Activated T-cell treated with anti-CD3 and anti-CD28 coated beads for 24 hours (primary cell): ENCODE measurements at places on chromosomes 12 and 14.

- DNase-seq, result no peak
Observed at GRCh38 chr14:61391119-61391518, 69.7 kb downstream of the PRKCH start.

DNA sequence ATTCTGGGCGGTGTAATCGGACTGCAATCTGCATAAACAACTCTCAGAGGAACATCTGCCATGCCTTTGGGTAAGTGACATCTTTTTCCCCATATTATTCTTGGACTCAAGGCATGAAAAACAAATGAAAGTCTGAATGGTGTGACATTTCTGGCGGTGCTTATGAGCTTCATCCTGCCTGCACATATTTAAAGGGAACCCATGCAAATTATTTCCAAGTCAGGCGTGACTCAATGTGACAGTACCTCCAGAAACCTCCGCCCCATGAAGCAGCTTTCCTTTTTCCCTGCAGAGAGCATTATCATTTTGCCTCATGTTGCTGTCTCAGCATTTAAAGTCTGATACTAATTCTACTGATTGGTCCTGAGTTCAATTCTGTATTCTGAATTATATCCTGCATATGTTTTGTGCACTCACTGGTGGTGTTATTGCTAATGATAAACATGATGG lies 585.4 kb downstream of the SNAPC1 start:
- no peak for DNase-seq

- DNase-seq, result no peak
Observed at GRCh38 chr14:100589071-100589759, 2.0 kb upstream of the BEGAIN start.

GRCh38 chr14:57326253-57326652 lies 57.5 kb downstream of the AP5M1 start:
- DNase-seq, result no peak

- DNase-seq, result no peak
Observed at GRCh38 chr14:102768223-102769048, 8.8 kb upstream of the TRAF3 start.

DNA sequence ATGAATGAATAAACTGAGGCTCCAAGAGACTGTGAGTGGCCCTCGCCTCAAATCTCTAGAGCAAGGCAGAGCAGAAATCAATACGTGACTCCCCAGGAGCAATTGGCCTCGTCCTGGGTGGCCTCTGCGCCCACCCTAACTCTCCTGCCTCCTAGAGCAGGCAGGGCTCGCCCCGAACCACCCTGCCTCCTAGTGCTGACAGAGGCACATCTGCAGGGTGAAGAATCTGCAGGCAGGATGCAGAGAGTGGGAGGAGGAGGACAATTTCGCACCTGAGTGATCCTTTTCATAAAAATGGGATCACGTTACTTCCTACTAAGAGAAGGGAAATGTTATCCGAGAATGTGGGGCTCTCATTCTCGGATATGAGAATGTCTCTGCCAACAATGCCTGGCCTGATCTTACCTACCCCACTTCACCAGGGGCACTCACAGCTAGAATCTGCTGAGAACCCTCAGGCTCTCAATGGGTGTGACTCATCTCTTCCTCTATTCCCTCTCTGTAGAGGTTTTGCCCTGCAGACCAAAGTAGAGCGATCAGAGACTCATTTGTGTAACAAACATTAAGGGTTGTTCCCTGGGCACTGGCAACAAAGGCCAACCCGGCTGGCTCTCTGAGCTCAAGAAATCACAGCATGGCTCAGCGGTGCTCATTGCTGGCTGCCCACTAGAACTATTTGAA lies 61.7 kb upstream of the BCL2L14 start:
- DNase-seq, result no peak

- DNase-seq, result no peak
Observed at GRCh38 chr12:24039113-24039525, 89.6 kb upstream of the SOX5 start.

DNA sequence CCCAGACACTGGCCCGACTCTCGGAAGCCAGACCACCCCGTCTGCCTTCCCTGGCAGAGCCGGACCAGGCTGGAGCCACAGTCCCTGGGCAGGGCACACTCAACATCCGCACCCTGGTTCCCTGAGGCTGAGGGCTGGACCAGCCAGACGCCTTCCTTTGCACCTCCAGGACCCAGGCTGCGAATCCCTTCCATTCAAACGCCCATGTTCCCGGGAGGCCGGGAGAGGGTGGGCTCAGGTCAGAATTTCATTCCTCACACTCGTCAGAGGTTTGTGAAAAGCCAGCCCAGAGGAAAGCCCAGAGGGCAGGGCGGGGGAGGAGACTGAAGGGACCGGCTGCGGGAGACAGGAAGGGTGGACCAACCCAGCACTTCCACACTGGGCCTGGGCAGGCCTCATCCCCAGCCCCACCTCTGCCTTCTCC lies 58.7 kb downstream of the LRRC74A start:
- DNase-seq, result no peak

- no peak for DNase-seq
Observed at GRCh38 chr14:105120056-105120455, 48.5 kb downstream of the JAG2 start.

- no peak for DNase-seq
Observed at GRCh38 chr12:95877622-95878021, 18.9 kb downstream of the SNRPF start.

DNA sequence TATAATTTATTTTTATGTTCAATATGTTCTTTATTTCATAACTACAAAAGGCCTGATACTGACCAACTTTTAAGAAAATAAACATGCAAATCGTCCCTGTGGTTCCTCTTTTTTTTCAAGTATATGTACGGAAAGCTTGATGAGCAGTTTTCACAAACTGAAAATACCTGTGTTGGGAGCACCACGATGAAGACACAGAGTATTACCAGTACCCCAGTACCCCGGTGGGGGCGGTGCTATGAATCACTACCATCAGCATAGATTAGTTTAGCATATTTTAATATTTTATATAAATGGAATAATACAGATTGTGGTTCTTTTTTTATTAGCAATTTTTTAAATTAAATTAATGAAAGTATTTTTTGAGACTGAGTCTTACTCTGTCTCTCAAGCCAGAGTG lies 7.0 kb downstream of the B4GALNT3 start:
- DNase-seq, result no peak

GRCh38 chr12:95215949-95216348 lies 1.3 kb downstream of the FGD6 start:
- DNase-seq, result no peak

- DNase-seq, result no peak
Observed at GRCh38 chr14:72318648-72319047, 386.4 kb downstream of the RGS6 start.

GRCh38 chr14:37057776-37058175 lies 114.6 kb downstream of the SLC25A21 start:
- no peak for DNase-seq

DNA sequence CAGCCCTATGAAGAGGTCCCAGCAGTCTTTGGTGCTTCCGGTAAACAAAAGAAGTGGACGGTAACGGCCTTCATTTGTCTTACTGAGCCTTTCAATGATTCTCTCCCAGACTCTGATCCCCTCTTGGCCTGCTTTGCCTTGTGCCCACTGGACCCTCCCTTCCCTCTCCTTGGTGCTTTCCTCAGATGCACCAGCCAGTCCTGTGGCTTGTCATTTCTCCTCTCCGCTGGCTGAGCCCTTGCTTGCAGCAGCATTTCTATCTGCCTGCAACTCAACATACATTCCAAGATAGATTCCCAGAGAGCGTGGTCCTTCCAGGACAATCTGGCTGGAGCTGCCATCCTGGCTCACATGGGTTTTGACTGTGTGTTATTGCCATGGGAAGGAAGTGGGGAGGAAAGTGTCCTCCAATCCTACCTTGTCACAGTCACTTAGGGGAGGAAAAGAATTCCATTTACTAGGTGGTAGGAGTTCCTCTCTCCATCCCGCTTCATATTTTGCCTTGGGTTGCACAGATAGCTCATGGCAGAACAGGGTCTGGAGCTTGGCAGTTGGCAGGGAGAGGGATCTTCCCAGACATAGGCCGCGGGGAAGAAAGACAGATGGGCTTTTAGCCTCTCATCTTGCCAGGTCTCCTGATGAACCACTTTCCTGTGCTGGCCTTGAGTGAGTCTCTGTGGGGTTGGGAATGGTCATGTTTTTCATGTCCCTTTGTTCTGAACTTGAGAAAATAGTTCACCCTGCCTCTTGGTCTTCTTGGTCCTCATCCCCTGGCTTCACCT lies 92.8 kb upstream of the KCNA1 start:
- no peak for DNase-seq

GRCh38 chr12:47207829-47208248 lies 128.1 kb upstream of the AMIGO2 start:
- no peak for DNase-seq

DNA sequence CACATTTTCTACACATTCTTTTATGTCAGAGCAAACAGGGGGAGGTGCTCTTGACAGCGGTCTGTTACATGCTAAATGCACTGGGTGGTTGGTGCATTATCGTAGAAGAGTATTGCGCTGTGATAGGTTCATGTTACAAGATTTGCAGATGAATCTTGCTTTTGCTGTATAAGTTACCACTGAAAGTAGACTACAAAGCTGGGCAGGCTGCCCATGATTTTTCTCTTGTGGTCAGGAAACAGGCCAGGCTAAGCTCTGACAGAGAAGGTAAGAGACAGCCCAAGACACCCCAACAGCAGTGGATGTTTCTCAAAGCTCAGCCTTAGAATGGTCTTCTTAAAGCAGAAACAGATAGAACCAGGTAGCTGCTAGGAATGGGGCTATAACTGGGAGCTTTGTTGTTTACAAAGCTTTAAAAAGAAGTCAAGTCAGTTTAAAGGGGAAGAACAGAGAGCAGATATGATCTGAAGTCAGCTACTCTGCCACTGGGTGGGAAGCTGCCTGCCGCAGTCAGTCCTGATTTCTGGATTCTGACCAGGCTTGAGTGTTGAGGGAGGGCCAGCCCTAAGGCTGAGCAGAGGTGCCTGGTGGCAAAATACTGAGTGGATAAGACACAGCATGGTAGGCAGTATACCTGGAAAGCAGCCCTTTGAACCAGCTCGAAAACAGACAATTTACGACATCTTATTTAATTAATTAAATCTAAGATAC lies 9.4 kb downstream of the KCNA1 start:
- DNase-seq, result no peak

GRCh38 chr12:89358805-89359204 lies 6.5 kb upstream of the DUSP6 start:
- no peak for DNase-seq

DNA sequence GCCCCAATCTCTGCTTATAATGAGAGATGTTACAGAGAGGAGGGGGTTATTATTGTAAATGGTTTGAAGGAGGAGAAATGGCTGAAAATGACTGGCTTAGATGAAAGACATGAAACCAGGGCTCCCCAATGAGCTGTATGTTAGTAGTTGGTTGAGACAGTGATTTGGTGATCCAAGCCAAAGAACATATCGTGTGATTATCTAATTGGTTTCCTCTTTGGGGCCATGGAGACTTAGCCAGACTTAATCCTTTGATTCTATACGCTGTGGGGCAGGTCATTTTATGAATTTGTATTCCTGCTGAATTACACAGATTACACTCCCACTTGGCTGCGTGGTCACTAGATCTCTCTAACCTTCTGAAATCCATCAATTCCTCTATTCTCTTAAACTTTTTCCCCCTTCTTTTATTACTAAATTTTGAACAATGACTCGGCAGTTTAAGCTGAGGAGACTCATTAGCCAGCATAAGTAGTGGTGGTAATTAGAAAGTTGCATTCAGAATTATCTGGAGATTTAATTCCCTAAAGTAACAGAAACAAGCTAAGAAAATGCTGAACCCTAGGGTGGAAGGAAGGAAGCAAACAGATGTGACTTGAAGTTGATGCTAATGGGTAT lies 5.3 kb downstream of the TTC8 start:
- DNase-seq, result no peak

DNA sequence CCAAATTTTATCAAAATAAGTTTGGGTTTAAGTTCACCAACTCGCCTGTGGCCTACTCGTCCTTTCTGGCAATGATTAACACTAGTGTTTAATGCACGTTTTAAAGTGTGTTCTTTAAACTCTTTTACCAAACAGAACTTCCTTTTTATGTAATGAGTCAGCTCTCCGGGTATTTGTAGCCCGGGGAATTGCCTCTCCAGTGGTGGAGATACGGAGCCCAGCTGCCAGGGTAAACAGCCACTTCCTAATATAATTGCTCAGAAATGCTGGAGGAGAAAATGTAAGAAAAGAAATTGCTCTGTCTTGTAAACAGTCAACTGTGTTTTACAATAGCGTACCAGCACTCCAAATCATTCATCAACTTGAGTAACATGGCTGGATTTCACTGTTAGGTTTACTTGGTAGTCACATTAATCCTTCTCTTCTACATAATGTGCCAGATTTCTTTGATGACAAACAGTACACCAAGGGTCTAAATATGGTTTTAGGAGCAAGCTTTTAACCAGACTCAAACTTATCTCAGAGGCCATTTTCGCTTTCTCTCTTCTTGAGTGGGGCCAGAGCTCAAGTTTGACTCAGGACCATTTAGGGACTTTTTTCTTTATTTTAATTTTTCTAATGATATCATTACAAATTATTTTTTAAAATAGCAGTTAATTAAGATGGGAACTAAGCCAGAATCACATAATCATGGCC lies 101.2 kb upstream of the SLC38A2 start:
- DNase-seq, result no peak

GRCh38 chr14:32244404-32244803 lies 41.3 kb upstream of the RNU6-8 start:
- DNase-seq, result no peak

- no peak for DNase-seq
Observed at GRCh38 chr12:38269897-38270296, 46.7 kb upstream of the ALG10B start.
